CD4-positive, alpha-beta T cell treated with Interleukin-15 for 4 hours (primary cell): ENCODE measurements at places on chromosomes 2 and 18.

GRCh38 chr2:75627902-75628504 lies 18.6 kb upstream of the MRPL19 start:
- peak; percentile 46 for DNase-seq

DNA sequence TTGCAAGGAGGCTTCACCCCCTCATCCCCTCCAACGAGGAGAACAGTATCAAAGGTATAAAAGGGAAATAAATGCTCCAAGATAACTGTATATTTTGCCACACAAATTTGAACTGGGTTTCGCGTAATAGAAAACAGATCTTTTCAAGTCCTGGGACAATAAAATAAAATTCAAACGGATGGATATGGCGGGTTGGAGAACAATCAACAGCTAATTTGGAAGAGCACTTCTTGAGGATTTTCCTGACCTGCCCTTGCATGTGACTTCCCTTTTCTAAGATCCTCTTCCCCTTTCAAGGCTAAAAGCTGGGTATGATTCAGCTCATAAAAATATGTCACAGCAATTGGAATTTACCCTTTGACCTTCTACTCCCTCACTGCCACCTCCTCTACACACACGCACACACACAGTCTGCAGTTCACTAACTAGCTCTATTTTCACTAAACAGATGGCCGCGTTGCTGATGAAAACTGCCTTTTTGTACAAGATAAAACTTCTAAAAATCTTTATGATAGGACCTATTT lies 386.9 kb downstream of the FIGN start:
- no peak for DNase-seq

DNA sequence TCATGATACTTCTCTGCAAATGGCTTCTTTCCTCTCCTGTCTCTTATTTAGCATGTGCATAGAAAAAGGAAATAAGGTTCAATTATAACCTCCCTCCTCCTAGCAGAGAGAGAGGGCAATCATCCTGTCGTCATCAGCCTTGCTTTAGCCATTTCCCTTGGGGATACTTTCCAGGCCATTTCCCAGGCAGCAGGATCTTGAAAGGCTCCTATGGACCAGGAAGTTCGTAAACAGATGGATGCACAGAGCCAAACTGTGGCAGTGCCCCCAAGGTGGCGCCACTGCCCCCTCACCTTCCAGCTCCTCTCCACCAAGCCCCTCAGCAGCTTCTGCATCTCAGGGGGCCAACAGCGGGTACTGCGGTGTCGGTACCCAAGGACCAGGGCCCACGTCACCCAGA lies 157.4 kb downstream of the DTNA start:
- no peak for DNase-seq

GRCh38 chr2:133576714-133577113 lies 8.5 kb upstream of the NCKAP5 start:
- no peak for DNase-seq

GRCh38 chr2:19890104-19890503 lies 11.7 kb downstream of the TTC32 start:
- DNase-seq: no peak

DNA sequence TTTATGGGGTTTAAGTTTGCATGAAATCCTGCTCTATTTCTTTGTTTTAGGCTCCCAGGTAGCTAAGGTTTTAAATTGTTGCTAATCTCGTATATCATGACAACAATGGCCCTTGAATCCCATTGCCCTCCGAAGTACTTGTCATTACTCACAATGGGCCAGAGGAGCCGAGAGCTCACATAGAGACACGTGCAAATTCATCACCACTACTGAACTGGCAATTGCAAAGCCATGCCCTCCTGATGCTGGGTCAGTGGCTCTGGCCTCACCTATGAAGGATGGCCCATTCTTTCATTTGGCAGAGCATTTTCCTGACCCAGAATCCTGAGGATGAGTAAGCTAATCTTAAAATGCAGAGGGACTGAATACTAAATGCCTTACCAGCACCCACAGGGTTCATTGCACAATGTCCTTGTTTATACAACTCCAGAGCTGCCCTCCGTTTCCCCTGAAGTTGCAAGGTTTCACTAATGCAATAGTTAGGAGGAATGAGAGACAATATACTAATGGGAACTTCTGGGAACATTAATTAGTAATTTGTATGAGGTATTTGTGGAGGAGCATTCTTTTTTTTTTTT lies 71.6 kb upstream of the GAREM1 start:
- no peak for DNase-seq

GRCh38 chr18:55375930-55376329 lies 212.1 kb downstream of the TCF4 start:
- DNase-seq: no peak

DNA sequence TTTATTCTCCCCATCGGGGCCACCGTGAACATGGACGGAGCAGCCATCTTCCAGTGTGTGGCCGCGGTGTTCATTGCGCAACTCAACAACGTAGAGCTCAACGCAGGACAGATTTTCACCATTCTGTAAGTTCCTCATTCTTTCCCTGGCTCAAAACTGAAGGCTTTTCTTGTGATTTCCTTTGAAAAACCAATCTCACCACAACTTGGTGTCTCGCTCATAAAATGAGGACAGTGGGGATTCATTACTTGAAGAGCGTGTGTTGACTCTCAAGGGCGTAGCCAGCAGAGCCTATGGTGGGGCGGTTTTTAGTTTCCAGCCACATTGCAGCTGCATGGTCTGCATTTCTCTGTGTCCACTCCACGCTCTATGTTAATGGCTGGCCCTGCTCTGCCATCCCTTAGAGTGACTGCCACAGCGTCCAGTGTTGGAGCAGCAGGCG lies 29.0 kb downstream of the SLC1A4 start:
- DNase-seq: no peak

- DNase-seq: no peak
These were observed 11.5 kb upstream of the TMEM237 start for GRCh38 chr2:201654616-201655384.

DNA sequence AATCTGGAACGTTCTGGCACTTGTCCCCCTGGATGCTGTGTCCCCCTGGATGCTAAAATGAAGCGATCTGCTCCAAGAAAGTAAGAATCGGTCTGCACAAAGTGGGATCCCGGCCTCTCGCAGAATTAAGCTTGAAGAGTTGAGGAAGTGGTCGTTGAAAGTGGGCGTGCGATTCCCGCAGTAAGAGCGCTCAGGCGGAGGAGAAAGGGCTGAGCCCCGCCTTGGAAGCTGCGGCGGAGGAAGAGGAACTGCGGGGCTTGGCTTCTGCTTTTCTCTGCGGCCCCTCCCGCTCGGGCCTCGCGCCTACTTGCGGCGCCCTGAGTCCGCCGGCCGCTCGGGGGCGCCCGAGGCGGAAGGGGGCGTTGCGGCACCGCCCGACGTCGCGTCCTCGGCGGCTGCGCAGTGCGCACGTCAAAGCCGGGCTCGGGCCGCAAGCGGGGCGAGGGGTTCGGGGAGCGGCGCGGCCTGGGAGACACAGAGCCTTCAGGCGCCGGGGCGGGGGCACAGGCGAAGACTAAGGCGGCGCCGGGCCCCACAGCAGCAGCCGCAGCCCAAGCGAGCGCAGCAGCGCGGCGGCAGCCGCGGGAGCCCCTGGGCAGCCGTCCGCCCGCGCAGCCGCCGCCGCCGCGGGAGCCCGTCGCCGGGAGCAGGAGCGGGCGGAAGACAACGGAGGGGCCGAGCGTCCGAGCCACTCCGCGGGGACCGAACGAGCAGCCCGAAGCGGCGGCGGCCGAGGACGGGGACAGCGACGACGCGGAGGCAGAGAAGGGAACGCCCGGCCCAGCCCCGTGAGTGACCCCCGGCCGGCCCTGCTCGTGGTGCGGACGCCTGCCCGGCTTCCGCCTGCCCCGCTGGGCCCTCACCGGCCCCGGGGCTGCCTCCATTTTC lies at the start of gene CAB39:
Gene CAB39, plus strand, starts transcription at position 400 of the 888 bp plus-strand sequence. CDS start 47,160 bp downstream, outside the sequence.
- DNase-seq: peak; percentile 86

DNA sequence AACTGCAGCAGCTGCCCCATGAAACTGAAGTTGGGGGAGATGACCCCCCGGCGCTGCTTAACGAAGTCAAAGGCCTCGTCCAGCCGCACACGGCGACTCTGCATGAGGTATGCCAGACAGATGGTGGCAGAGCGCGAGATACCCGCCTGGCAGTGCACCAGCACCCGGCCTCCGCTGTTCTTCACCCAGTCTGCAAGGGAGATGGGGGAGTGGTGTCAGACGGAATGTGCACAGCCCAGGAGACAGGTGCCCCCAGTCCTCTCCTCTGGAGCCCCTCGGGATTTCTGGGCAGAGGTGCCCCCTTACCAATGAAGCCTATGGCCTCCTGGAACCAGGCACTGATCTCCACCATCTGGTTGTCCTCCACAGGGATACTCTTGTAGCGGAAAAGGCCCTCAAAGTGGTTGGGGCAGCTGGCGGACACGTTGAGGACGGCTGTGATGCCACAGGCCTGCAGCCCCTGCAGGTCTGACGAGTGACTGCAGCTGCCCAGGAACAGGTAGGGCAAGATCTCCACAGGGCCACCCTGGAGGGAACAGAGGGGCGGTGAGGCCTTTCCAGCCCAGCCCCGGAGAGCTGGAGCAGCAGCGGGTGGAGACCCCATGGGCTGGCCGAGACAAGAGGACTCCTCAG lies 1.3 kb downstream of the DUSP2 start:
- DNase-seq: no peak

- DNase-seq: no peak
These were observed 207.1 kb upstream of the SPOPL start for GRCh38 chr2:138294451-138294850.

DNA sequence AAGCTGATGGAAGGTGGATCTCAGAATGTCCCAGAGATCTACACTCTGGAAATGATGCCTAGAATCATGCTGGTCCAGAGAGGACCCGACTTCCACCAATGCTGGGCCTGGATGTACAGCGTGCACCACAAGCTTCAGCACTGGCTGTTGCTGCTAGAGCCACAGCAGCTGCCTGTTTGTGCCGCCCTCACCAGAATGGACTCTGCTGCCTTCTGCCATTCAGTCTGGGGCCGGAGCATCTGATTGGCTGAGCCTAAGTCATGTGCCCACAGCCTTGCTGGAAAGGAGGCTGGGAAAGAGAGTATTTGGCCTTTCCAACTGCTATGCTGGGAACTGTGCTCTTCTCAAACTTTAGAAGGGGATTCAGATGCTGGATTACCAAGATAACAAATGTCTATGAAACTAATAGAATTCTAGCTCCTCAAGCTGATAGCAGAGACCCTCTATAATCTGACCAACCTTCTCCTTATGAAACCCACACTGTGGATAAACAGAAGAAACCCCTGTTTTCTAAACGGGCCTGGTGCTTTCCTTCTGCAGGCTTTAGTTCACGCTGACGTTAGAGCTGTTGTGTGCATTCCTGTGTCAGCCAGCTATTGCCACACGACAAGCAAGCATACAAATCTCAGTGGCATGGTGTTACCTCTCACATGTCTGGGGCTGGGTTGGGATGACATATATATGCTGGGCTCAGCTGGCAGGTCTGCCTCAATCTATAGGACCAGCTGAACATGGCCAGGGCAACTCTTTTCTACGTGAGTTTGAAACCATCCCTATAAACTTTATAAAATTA lies 4.1 kb upstream of the LOXHD1 start:
- DNase-seq: no peak

- DNase-seq: no peak
These were observed 54.5 kb downstream of the SLC39A10 start for GRCh38 chr2:195711478-195711877.

GRCh38 chr18:62784338-62784965 lies 69.1 kb downstream of the PHLPP1 start:
- no peak for DNase-seq

DNA sequence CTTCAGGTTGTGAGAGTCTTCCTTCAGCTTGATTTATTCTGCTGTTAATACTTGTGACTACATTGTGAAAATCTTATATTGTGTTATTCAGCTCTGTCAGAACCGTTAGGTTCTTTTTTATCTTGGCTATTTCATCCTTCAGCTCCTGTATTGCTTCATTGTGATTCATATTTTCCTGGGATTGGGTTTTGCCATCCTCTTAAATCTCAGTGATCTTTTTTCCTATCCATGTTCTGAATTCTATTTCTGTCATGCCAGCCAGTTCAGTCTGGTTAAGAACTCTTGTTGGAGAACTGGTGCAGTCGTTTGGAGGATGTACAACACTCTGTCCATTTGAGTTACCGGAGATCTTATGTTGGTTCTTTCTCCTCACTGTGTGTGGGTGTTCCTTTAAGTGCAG lies 19.1 kb downstream of the MSTN start:
- no peak for DNase-seq

DNA sequence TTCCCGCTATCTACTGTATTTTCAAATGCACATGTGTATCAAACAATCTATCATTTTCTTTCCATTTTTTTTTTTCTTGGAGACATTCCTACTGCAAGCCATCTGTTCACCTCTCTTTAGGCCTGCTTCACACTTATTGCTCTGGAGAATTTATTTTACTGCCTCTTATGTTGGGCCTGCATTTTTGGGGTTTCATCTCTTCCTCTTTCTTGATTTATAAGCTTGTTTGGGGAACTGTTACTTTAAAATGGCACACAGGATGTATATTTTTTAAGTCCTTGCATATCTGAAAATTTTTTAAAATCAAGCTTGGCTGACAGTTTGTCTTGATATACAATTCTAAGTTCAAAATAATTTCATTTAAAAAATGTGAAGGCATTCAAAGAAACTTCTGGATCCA lies 3.5 kb upstream of the RAB27B start:
- DNase-seq: no peak

- no peak for DNase-seq
These were observed 87.5 kb downstream of the BOD1L2 start for GRCh38 chr18:57234346-57234745.

DNA sequence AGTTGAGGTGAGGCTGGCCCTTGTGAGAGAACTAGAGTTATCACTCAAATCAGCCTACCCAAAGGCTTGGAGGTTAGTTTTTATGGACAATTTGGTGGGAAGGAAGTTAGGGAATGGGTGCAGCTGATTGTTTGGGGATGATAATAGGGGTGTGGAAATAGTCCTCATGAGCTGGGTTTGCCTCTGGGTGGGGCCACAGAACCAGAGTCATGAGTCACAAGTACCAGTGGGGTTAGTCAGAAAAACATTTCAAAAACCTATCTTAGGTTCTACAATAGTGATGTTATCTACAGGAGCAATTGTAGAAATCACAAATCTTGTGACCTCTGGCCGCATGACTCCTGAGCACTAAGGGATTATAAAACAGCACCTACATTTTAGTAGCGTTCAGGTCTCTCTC lies 630.1 kb upstream of the PIK3C3 start:
- no peak for DNase-seq

DNA sequence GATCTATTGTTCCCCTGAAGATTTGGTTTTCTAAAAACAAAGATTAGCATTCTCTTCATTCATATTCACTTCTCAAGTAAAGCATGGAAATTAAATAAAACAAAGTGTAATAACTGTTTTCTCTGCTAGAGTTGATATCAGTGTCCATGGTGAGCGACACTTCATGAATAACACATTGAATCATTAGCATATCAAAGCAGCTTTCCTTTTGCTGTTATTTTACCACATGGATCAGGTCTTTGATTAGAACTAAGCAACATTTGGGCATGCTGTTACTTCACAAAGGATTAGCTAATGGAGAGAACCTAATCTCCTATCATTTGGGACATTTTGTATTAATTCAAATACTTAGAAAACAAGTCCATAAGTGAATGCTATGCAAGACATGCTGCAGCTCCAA lies 368.8 kb upstream of the CDH19 start:
- no peak for DNase-seq
